T-helper 1 cell (primary cell): ENCODE measurements at places on chromosomes 11 and 22.

DNA sequence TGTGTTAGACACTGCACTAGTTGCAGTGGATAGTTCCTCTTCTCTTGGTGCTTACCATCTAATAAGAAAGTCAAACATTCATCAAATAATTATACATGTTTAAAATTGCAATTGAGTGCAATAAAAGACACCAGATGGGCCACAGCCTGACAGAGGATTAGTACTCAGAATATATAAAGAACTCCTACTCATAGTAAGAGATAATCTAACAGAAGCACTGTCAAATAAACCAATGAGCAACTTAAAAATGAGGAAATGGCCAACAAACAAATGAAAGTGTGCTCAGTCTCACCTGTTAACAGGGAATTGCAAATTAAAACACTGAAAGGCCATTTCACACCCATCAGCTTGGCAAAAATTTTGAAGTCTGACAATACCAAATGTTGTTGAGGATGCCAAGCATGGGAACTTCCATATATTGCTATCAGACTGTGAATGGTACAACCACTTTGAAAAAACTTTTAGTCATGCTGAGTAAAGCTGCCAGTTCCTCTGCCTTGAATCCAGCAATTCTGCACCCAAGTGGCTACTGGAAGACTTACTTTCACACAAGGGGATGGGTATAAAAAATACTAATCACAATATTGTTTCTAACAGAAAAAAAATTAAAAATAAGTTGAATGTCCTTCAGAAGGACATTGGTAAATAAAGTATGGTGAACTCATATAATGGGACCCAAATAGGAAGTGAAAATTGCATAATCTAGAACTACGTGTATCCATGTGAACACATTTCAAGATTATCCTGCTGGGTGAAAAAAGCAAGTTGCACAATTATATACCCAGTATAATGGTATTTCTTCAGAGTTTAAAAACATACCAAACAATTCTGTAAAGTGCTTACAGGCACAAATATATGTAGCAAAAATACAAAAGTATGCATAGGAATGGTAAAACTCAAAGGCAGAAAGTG, 41.4 kb upstream of the CREB3L1 start:
- no peak for DNase-seq

DNA sequence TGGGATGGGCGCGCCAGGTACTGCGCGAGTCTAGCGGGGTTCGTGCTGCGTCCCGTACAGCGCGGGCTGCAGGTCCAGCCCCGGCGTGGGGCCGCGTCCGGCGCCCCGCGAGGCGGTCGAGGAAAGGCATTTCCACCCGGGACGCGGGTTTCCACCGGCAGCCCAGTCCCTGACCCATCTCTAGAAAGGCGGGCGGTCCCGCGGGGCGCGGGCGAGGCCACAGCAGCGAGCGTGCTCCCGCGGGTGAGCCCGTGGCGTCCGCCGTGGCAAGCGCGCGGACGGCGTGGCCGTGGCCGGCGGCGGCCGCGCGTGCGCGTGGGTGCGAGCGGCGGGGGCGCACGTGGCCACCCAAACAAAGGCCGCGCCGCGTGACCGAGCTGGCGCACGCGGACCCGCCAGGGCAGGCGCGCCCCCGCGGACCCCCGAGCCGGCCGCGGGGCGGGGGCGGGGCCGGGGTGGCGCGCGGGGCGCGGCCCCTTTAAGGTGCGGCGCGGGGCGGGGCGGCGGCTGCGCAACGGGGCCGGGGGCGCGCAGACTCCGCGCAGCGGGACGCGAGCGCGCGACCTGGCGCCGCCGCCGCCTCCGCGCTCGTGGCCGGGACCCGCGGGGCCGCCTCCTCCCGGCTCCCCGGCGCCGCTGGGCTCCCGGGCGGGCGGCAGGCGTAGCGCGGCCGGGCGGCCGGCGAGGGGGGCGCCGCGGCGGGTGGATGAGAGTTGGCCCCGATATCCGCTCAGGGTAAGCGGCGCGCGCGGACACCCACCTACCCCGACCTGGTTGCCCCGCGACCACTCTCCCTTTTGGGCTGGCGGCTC, 39.3 kb upstream of the CELSR1 start:
- peak; percentile 36 for DNase-seq

DNA sequence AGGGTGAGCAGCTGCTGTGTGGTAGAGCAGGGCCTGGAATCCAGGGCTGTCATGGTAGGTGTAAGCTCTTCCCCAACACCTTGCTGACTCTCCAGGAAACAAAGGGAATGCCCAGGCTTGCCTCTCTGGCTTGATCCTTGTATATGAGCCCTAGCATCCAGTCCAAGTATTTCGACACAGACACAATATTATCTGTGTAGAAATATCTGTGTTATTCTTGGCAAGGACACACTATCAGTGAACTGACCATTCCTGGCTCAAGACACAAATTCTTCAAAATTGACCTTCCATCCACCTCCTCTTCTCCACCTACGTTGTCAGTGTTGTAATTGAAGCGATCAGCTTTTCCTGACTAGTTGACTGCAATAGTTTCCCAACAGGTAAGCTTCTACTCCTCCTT, 312.0 kb upstream of the NARS2 start:
- no peak for DNase-seq

DNA sequence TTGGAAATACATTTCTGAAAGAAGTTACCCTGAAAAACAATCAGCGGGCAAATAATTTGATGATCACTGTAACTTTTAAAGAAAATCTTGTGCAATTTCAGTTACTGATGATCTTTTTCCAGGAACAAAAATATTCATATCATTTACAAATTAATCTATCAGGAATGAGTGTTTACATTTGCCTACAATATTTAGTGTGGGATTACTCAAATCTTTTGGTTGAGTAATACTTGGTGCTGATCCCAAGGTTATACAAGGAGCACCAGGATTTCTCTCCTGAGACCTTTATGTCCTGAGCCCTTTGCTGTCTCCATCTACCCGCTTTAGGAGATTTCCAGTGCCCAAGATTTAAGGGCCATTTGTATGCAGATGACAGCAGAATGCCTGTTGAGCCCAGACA, 116.1 kb downstream of the ATXN10 start:
- DNase-seq: no peak

DNA sequence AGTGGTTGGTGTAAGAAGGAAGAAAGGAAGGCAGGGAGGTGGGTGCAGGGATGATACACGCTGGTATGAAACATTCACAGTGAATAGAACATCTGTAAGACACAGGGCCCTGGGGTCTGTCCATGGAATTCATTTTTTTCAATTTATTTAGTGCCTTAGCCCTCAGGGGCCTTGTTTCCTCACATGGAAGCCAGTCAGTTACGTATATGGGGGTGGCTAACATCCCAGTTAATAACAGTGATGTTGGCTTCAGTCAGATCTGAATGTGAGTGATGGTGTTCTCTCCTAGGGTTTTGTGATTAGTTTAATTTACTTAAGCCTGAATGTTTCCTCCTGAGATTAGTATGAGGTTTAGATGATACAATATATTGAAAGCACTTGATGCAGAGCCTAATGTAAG, 577.1 kb downstream of the NTM start:
- DNase-seq: no peak
